ENCODE measurements at places on chromosomes 5 and 9.
A peak's percentile ranks its signal among the peaks of the same experiment; 100 is the strongest.

DNA sequence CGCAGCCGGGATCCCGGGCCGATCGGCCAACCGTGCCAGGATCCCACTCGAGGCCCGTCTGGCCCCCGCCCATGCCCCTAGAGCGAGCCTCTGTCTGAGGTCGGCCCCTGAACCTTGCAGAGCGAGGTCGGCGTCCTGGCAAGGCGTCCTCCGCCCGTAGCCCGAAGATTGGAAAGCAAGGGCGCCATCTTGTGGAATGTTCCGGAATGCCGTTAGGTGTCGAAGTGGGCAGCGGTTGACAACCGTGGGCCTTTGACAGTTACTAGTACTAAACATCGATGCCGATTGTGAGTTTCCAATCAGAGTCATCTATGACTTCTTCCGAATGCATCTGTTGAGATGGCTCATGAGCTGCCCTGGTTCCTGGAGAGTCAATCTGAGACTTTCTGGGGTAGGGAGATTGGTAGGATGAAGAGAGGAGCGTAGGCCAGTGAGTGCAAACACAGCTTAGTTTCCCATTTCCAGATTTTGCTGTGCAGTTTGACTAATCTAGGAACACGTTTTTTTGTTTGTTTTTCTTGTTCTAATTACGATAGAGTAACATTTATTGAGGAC, 923 bp upstream of the PLK2 start:
- DNase-seq, result peak; percentile 53

- DNase-seq, result no peak
Observed at GRCh38 chr5:15992918-15993317, 186.7 kb downstream of the MARCHF11 start.

DNA sequence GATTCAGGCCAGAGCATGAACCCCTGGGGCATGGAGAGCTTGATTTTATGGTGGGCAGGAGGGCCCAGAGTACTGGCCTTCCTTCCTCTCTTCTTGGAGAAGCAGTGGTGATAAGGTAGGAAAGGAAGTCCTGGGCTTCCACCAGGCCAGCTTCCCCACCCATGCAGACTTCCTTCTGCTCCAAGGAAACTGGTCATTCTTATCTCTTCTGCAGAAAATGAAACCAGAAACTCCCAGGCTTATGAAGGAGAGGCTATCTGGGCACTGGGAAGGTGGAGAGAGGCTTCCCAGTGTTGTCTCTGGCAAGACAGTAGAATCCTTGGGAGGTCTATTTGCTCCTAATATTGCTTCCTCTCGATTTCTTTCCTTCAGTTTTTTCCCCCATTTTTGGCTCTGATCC, 110.5 kb upstream of the EQTN start:
- no peak for DNase-seq

DNA sequence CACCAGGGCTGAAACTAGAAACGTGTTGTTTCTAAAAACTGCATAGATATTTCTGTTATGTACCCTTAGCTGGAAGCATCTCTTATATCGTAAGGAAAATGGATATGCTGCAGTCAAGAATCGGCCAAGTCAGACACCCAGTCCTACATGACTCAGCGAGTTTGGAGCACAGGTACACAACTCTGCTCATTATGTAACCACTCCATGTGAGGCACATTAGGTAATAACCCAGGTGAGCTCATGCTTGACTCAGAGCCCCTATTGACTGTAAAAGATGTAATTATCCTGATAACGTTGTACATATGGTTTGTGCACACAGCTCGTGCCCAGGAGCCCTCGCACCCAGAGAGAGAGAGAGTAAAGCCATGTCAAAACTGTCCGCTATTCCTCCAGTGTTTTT, 593.7 kb upstream of the ACO1 start:
- DNase-seq, result no peak

- no peak for DNase-seq
Observed at GRCh38 chr5:168939156-168939800, 360.1 kb upstream of the PANK3 start.

Data from NCI-H1417 treated with DMSO at 0.1 percent for 48 hours (cell line).